ENCODE measurements at places on chromosomes 16 and 17.

GRCh38 chr16:22849517-22849916, 35.6 kb downstream of the HS3ST2 start:
- DNase-seq, result no peak

DNA sequence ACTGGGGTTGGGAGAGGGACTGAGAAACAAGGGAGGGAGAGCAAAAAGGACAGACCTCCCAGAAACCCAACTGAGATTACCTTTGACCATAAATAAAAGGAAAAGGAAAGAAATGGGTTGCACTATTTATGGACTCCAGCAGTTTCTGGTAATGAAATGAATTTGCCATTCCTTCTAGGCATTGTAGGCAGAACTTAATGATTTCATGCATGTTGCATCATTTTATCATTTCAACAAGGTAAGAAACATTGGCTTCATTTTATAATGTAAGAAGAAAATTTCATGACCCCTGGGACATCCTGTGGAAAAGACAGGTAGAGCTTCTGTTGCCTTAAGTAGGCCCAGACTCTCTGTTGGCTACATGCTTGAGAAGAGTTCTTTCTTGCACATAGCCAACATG, 8.2 kb upstream of the CDYL2 start:
- no peak for DNase-seq

- DNase-seq, result no peak
Measured at GRCh38 chr16:30530163-30531037, 4.0 kb upstream of the ZNF768 start.

DNA sequence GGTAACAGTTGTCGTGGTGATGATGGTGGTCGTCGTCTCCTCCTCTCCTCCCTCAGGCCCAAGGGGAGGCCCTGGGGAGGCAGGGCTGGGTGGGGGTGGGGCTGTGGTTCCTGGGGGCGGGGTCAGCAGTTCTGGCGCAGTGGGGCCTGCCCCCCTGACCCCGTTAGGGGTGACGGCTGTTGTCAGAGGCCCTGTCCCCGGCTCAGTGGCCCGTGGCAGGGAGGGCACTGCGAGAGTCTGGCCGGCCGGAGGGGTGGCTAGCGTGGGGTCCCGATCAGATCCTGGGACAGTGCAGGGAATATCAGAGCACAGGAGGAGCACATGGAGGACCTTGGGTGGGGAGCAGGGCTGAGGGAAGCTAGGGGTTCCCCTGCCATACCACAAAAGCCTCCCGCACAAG, 2.5 kb downstream of the SEZ6L2 start:
- DNase-seq, result no peak

GRCh38 chr16:1351582-1352362, at the start of the genes GNPTG and TSR3:
Gene GNPTG, plus strand, starts transcription at chr16:1351931. Its CDS starts 35 bp downstream, at chr16:1351966.
Gene TSR3, minus strand, starts transcription at chr16:1351878. Its CDS starts 74 bp downstream, at chr16:1351804.
- DNase-seq, result peak; percentile 82

DNA sequence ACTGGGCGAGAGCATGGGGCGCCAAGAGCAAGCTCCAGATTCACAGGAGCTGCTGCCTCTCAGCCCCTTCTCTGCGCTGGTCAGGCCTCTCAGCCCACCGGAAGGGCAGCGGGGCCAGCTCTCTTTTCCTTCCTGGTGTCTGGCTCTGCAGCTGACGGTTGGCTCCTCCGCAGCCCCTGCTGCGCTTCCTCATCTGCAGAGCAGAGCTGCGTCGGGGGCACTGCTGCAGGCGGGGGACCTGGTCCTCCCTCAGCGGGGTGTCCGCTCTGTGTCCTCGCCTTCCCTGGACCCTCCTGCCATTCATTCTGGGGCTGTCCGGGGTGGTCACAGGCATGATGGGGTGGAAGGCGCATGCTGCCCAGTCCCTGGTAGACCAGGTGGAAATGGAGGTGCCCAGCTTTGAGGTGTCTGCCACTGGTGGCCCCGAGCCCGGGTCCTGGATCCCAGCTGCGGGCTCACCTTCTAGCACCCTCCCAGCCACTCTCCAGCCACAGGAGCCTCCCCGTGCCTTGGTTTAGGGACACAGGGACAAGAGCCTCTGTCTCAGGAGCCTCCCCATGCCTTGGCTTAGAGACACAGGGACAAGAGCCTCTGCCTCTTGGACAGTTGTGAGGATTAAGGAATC, 84.8 kb downstream of the IRF8 start:
- no peak for DNase-seq

DNA sequence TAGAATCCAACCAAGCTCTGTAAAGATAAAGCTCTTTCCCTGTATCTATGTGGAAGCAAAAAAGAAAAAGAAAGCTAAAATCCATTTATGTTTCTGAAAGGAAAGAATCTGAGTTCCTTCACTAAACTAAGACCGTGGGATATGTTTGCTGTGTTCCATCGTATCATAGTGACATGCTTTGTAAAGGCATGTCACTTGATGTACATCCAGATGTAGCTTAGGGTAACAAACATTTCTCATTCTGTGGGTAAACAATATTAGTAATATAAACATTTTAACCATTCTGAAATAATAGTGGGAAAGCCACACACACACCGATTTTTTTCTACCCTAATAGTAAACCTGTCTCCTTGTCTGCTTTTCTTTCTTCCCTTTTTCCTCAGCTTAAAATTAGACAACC, 78.1 kb downstream of the TUBD1 start:
- DNase-seq, result no peak

DNA sequence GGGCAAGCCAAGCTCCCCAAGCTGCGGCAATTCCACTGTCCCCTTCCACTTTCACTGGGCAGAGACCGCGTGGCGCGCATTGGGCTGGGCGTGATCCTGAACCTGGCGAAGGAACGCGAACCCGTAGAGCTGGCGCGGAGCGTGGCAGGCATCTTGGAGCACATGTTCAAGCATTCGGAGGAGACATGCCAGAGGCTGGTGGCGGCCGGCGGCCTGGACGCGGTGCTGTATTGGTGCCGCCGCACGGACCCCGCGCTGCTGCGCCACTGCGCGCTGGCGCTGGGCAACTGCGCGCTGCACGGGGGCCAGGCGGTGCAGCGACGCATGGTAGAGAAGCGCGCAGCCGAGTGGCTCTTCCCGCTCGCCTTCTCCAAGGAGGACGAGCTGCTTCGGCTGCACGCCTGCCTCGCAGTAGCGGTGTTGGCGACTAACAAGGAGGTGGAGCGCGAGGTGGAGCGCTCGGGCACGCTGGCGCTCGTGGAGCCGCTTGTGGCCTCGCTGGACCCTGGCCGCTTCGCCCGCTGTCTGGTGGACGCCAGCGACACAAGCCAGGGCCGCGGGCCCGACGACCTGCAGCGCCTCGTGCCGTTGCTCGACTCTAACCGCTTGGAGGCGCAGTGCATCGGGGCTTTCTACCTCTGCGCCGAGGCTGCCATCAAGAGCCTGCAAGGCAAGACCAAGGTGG, 9.8 kb downstream of the SARM1 start:
- peak; percentile 76 for DNase-seq

- no peak for DNase-seq
Measured at GRCh38 chr16:88702371-88703210, 3.6 kb downstream of the RNF166 start.

DNA sequence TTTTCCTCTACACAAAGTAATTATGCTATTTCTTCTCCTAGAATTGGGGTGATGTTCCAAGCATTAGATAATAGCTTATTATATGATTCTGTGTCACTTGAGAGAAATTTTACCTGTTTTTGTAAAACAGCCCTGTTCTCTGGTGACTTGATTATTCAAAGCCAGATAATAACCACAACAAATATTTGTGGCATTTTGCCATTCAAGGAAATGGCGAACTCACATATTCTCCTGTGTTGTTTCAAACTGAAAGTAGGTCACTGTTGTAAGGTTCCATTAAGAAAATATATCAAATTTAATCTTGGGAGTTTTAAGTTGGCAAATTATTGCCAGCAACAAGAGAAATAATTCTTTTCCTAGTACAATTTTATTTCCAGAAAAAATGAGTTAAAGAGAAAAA, 124.8 kb downstream of the STXBP4 start:
- no peak for DNase-seq

- DNase-seq, result no peak
Measured at GRCh38 chr16:78619811-78620210, 520.4 kb downstream of the WWOX start.

DNA sequence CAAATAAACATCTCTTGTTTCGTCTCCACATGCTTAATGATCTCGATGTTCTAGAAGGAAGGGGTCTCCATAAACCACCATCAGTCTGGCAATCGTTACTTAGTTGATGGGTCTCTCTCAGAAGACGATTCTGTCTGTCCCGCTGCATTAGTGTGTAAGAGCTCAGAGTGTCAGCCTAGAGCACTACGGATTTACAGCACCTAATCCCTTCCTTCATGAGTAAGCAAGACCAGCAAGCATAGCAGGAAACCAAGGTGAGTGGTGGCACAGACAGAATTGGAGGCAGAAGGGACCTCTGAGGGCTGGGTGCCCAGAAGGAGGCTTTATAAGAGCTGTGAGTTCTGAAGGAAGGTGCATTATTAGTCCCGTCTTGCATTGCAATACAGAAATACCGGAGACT, 440.1 kb downstream of the RBFOX1 start:
- no peak for DNase-seq

DNA sequence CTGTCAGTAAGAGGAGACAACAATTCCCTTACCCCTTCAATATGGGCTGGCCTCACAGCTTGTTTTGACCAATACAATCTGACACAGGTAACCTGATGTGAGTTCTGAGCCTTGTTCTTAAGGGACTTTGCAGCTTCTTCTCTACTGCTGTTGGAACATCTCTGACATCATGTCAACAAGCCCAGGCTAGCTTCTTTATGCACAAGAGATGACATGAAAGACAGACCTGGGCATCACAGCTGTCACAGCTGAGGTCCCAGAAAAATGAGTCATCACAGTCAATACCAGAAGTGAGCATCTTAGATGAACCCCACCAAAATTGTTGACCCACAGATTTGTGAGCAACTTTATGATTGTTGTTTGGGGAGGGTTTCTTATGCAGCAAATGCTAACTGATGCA, 431.7 kb upstream of the PSMD7 start:
- DNase-seq, result no peak

DNA sequence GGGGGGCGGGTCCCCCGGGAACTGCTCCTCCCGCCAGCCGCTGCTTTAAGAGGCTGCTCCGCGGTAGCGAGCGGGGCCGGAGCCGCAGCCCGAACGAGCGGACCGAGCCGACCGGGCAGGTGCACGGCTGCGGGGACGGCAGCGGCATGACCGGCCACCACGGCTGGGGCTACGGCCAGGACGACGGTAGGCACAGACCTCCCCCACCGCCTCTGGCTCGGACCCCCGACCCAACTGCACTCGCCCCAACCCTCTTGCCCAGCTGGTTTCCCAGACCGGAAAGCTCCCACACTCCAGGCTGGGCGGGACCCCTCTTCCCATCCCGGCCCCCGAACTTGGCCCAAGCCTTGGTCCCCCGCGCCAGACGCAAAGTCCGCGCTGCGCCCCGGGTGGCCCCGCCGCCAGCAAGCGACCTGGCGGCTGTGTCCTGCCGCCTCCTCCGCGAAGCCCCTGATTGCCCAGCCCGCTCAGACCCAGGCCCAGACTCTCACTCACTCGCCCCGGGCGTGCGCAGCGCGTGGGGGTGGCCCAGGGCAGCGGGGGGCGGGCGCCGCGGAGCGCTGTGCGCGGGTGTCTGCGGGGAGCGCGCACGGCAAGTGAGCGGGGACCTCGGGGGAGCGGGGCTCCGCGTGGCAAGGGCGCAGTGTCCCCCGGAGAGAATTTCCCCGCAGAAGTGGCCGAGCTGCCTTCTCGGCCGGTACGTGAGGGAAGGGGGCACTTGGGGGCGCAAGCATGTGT, at the start of gene CA7:
CA7 (plus strand) TSS at position 73 of the 738 bp plus-strand sequence; CDS start at position 147, 74 bp downstream.
- DNase-seq, result peak; percentile 46

DNA sequence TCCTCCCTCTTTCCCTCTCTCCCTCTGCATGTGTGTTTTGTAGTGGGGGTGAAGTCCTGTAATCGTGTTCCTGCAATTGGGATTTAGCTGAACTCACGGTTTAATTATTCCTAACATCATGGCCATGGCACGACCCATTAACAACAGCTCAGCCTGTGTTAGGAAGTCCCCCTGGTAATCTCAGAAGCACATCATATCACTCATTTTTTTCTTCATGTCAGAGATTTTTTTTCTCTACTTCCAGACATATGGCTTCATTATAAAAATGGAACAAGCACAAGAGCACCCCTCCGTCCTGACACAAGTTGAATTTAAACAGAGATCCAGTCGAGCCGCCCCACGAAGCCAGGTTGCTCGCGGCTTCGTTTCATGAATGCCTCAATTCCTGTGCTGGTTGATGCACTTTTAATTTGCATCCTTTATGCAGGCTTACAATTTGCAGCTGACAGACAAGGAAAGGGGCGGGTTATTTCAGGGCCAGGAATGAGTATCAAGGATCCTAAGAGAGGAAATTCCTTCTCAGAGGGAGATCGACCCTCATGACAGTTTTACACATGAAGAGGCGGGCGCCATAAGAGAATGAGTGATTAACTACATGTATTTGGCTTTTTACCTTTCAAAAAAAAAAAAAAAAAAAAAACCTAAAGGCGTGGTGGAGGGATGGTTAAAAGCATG, 192.9 kb downstream of the MAF start:
- no peak for DNase-seq

DNA sequence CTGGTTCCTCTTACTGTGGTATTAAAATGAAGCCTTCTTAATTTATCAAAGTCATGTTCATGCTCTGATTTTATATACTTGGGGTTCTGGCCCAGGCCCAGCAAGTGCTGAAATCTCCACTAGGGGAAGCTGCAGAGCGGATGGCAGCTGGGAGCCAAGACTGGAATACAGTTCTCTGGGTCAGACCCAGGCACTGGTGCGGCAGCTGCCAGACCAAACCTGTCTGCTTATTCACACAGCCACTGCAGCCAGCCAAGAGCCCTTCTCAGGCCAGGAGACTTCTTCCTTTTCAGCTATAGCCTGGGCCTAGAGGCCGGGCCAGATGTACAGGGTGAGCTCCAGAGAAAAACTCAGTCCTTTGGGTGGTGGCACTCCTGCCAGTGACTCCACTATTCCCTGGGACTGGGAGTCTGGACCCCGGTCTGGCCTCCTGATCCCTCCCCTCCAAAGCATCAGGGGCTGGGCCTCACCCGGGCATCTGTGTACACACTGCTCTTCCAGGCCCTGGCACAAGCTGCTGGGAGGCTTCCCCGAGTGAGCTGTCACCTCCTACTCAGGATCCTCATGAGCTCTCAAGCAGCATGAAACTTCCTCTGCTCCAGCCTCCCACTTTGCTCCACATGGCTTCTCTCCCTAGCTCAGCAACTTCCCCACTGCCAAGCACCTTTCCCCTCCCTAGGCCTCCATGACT, 24.4 kb downstream of the ATP6V0D1 start:
- DNase-seq, result no peak

GRCh38 chr16:19522760-19523159, 862 bp upstream of the GDE1 start:
- DNase-seq, result no peak

DNA sequence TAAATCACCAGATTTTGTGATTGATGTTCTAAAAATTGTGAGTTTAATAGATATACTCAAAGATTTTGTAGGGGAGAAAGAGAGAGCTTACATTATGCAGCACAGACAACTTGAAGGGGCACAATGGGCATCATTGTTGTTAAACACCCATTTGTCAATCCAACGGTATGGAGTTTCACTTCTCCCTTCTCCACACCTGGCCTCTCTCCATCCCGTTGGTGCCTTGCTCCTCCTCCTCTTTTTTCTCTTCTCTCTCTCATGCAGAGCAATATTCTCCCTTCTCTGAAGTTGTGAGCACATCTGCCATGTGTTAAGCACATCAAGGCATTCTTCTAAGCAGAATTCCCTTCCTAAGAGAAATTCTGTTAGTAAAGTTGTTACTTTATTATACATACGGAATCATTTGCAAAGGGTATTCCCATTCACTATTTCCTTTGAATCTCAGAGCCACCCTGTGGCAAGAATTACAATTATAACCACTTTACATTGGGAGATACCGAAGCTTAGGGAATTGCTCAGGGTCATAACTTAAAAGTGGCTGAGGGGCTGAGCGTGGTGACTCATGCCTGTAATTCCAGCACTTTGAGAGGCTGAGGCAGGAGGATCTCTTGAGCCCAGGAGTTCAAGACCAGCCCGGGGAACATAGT, 40.5 kb upstream of the SKAP1 start:
- no peak for DNase-seq

- peak; percentile 44 for DNase-seq
Measured at GRCh38 chr17:27609611-27610303, 21.2 kb upstream of the LGALS9 start.
